Activated CD4-positive, alpha-beta T cell treated with anti-CD3 and anti-CD28 coated beads, Interleukin-2, amount 50 U/mL, for 16 hours (primary cell): ENCODE measurements at places on chromosomes 5 and 9.

- DNase-seq: peak; percentile 43
Observed at GRCh38 chr9:21317956-21318923, 13.1 kb upstream of the IFNA5 start.

DNA sequence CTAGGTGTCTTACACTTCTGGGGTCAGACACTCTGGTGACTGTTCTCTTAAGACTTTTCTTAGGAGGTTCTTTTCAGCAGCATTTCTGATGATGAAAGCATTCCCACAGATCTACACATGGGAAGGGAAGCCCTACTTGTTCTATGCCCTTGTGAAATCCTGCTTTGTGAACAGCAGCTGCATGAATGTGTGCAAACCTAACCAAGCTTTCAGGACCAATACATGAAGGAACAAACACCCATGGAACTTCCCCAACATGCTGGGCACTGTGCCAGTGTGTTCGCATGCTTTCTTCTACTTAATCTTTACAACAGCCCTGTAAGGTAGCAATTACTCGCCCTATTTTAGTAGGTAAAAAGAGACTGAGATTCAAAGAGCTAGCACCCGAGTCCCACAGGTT is 439.9 kb upstream of the KLF4 start:
- DNase-seq: no peak

DNA sequence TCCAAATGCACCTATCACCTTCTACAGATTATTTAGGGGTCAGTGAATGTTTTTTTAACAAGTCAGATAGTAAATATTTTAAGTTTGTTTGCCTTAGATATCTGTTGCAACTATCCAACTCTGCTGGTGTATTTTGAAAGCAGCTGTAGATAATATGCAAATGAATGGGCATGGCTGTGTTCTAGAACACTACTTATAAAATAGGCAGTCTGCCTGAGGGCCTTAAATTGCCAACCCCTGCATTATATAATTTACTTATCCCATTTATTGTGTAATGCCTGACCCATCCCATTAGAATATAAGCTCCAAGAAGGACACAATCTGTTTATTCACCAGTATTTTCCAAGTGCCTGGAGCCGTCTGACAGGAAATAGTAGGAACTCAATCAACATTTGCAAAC is 149.0 kb downstream of the TTC39B start:
- DNase-seq: no peak

- DNase-seq: peak; percentile 72
Observed at GRCh38 chr5:35826056-35826455, 30.6 kb upstream of the IL7R start.

- DNase-seq: no peak
Observed at GRCh38 chr9:108913391-108913790, 20.5 kb downstream of the ELP1 start.

DNA sequence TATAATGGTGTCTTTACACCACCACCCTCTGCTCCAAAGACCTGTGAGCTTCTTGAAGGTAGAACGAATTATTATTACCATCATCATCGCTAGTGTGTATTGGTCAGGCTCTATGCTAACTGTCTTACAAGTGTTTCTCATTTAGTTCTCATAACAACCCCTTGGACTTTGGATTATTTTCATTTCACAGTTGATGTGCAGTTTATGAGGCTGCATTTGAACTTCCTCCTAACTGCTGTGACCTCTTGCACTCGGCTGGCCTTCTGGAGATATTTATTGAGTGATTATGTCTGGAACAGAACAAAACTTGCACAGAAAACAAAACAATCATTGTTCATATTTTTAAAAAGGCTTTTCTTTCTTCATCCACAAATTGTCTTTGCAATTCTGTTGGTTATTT is 306.3 kb upstream of the SGCD start:
- DNase-seq: no peak

- no peak for DNase-seq
Observed at GRCh38 chr9:103617046-103617445, 477.1 kb upstream of the SMC2 start.

DNA sequence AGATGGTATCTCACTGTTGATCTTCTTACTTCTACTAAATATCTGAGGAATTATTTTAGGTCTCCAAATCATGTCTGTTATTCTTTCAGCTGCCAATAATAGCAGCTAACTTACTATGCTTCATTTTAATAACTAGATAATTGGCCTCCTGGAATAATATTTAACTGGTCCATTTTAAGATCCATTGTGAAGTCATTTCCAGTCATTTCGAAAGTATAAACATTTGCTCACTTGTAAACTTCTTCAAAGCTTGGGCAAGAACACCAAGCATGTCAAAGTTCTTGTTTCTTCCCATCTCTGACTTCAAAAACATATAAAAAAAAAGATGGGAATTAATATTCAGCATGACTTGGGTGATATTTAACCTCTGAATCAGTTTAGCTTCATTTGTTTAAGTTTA is 61.4 kb upstream of the MRPS30 start:
- DNase-seq: no peak

DNA sequence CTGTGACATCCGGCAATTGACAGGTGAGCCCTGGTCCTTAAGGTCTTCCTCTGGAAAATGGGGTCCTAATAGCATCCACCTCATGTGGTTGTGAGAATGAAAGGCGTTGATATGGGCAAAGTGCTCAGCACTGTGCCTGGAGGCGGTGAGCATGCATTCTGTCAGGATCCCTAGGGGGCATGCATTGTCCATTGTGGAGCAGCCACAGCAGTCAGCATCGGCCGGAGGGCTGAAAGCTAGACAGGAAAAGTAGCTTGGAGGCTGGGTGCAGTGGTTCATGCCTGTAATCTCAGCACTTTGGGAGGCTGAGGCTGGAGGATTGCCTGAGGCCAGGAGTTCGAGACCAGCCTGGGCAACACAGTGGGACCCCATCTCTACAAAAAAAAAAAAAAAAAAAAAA is 122.2 kb downstream of the LHX2 start:
- no peak for DNase-seq

GRCh38 chr5:96051401-96051830 is 89.8 kb upstream of the ELL2 start:
- DNase-seq: no peak

- DNase-seq: no peak
Observed at GRCh38 chr5:139182528-139183296, 15.5 kb downstream of the SIL1 start.

DNA sequence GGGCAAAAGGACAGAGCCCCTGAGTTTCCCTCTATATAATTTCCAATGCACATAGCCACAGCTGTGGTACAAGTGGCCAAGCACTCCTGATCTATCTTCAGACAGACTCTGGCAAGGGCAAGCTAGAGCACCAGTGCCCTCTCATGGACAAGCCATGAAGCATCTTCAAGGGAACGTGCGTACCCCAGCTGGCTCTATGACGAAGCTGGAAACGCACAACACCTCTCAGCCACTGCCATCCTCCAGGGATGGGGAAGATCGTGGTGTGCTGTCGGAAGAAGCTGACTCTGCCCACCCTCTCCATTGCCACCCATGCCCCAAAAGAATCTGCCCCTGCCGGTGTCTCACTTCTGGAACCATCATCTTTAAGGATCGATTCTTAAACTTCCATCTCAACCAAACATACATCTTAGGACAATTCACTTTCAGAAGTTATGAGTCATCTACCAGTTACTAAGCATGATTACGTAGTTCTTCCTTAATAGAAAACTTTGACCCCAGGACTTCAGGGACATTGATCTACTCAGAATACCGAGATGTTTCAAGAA is 482.9 kb downstream of the AGTPBP1 start:
- DNase-seq: peak; percentile 35

DNA sequence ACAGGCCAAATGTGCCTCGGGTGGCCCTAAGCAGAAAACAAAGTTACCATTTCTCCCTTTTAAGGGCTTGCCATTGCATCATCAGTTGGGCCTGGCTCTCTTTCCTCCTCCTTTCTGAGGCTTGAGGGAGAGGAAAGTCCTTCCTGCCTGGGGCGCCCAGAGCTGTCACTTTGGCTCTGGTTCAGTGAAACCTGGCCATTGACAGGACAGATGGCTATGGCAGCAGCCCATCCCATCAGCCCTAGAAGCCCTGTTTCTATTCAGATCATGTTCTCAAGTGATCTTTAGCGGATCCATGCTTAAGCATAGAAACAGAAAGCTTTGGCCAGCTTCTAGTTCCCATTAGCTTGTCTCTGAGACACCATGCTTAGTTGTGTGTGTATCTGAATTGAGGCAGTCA is 293.4 kb downstream of the YTHDC2 start:
- DNase-seq: no peak

DNA sequence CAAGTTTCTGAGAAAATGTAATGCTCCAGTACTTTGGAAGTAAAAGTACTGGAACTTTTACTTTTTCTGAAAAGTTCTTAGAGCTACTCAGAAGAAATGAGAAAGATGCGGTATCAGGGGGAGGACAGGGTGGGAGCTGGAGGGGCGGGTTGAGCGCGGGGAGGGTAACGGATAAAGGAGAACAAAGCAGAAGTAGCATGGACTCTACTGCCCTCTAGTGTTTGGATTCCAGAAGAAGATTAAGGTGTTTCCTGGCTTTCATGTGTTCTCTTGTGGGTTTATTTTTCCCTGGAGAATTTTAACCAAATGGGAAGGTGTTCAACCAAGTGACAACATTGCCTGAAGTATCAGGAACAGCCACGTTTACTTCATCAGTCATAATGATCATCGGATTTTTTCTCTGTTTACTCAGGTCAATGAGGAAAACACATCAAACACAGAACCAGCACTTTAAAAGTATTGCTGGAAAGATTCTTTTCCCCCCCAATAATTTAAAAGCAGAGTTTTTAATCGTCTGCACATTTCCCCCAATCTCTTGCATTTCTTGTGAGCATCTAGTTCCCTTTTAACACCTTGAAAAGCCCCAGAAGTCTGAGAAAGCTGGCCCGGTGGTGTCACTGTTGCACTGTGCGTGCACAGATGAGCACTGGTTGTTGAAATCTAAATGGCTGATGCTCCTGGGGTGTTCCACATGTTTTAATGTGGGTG is 190.6 kb downstream of the MPDZ start:
- peak; percentile 37 for DNase-seq

GRCh38 chr9:125391704-125392103 is 130.1 kb downstream of the GAPVD1 start:
- no peak for DNase-seq

- DNase-seq: no peak
Observed at GRCh38 chr9:118618084-118618483, 751.2 kb downstream of the BRINP1 start.

DNA sequence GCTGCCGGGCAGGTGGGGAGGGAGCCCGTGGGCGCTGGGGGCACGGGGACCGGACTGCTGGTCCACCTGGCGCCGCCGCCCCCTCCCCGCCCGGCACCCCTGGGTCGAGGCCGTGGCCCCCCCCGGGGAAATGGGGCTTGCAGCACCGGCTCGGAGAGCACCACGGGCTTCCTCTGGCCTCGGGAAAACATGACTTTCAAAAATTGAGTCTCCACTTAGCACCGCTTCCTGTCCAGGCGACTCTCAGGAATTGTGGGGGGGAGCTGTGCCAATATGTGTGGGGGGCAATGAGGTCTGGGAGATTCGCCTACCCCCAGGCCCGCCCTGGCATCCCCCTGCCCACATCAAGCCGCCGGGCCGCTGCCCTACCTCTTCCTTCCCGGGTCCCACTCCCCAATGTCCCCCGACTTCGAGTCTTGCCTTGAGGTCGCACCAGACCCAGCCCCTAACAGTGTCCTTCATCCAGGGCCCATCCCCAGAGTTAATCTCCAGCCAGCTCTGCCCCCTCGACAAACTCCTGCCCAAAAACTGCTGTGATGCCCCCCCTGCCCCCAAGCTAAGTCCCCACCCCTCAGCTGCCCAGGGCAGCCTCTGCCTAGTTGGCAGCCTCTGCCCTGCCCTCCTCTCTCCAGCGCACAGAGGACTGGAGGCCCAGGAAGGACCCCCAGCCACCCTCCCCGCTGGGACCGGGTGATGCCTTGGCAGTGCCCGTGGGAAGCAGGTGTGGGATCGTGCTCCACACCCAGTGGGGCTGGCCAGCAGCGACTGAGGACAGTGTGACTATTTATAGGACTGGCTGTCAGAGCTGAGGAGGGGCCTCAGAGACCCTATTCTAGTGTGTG is 3.9 kb downstream of the EGFL7 start:
- no peak for DNase-seq

DNA sequence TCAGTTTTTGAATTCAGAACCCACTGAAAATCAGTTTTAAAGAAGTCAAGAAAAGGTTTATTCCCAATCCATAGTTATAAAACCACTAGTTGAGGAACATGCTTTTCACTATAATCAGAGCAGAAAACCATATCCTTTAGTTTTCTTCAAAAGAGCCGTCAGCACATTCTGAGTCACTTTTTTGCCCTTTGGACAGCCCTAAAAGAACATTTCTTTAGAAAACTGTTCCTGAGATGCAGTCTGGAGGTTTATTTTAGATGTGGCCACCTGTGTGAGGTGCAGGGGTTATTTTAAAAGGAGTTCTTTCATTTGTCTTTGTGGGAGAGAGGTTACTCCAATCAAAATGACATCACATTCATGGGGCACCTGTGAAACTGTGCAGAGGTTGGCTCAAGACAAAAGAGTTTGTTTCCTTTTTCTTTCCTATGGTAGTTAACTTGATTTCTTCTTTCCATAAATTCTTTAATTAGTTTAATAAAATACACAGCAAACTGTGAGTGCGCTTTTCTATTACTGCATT is 221.6 kb upstream of the RPS23 start:
- DNase-seq: no peak

GRCh38 chr9:92295240-92295790 is 1.8 kb upstream of the IARS1 start:
- DNase-seq: no peak
